Activated CD8-positive, alpha-beta memory T cell treated with anti-CD3 and anti-CD28 coated beads, Interleukin-2, amount 50 U/mL, for 48 hours (primary cell): ENCODE measurements at places on chromosomes 13 and 19.
A peak's percentile ranks its signal among the peaks of the same experiment; 100 is the strongest.

GRCh38 chr13:46281779-46282178 lies 70.1 kb downstream of the LRRC63 start:
- DNase-seq: no peak

DNA sequence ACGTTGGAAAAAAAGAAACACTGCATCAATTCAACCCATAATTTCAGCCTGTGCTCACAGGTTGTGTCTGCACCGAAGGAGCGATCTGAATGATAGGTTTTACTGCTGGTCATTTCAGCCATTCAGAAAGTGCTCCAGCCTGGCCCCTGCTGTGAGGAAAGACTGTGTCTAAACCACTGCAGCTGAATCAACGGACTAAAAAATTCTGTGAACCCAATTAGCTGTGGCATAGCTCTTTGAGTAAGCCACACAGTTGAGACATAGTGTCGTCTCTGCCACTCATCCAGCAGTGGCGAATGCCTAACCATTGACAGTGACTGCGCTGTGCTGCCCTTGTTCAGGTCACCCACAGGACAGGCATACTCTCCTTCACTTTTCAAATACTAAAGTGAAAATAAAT lies 179.8 kb downstream of the COG6 start:
- DNase-seq: no peak

DNA sequence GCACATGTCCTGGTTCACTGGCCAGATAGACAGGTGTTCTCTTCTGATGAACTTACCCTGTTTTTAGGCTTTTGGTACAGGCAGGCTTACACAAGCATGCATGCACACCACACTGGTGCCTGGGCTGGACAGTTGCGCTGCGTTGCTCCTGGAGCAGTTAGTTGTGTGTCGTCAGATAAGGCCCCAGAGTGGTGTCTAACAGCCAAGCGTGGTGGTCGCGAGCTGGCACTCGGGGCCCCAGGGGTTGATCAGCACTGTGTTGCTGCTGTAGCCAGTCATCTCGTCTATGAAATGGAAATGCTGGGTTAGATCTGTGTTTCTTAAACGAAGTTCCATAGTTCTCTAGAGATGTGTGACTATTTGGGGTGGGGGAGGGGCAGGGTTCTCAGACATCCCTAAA lies 24.6 kb upstream of the TEX29 start:
- DNase-seq: no peak

- no peak for DNase-seq
These were observed 1.4 kb upstream of the HSH2D start for GRCh38 chr19:16142032-16142580.

- peak; percentile 72 for DNase-seq
These were observed 1.9 kb downstream of the IFNL1 start for GRCh38 chr19:39297931-39298634.

GRCh38 chr13:111897846-111898215 lies 169.1 kb upstream of the SOX1 start:
- DNase-seq: peak; percentile 7

- DNase-seq: peak; percentile 84
These were observed 110.5 kb downstream of the KCNRG start for GRCh38 chr13:50125554-50126262.

- DNase-seq: no peak
These were observed 612.1 kb downstream of the TBC1D4 start for GRCh38 chr13:74869846-74870245.

DNA sequence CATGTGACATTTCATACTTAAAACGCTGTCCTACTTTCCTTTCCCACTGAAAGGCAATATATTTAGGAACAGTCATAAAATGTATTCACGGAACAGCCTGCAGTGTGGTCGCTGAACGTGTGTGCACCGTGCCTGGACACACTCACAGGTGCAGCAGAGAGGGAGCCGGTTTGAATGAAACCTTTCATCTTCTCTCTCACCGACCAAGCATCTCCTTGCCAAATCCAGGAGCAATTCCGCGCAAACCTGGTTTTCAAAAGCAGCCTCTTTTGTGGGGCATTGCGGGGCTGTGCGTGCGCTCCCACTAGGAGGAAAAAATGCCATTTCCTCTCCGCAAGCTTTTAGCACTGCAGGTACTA lies 1.0 kb downstream of the DCLK1 start:
- no peak for DNase-seq

- DNase-seq: no peak
These were observed 3.0 kb downstream of the OBI1 start for GRCh38 chr13:78655906-78656305.

DNA sequence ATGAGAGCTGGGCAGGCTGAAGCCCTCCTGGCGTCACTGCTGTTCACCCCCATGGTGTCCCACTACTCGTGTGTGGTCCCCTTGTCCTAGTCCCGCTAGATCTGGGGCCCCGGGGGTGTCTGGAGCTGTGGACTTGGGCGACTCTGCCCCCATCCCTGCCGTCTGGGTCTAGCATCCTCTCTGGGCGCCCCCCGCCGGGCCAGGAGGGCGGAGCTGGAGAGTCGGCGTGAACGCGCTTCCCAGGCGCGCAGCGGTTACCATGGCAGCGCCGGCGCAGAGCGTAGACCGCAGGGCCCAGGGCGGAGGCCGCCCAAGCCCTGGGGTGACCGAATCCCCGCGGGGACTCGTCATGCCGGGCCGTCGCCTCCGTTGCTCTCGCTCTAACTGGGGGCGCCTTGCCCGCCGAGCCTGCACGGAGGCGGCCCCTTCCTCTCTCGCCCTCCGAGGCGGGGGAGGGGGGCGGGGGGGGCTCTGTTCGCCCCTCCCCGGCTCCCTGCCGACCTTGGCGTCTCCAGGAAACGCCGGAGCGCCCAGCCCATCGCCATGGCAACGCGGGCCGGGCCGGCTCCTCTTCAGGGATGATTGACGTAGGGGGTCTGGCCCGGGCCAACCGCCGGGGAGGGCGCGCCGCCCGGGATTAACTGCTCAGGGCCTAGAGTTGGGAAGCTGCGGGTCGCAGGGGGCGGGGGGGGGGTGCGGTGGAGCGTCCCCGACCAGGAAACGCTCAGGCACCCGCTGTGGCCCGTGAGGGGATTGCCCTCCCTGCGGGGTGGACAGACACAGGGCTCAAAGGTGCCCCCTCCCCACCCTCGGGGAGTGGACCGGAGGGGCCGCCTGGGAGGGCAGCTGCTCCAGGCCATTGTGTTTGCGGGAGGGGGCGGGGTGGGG lies 8.9 kb downstream of the ISYNA1 start:
- DNase-seq: peak; percentile 91

- DNase-seq: peak; percentile 68
These were observed 1.1 kb downstream of the TPT1 start for GRCh38 chr13:45339867-45340266.

DNA sequence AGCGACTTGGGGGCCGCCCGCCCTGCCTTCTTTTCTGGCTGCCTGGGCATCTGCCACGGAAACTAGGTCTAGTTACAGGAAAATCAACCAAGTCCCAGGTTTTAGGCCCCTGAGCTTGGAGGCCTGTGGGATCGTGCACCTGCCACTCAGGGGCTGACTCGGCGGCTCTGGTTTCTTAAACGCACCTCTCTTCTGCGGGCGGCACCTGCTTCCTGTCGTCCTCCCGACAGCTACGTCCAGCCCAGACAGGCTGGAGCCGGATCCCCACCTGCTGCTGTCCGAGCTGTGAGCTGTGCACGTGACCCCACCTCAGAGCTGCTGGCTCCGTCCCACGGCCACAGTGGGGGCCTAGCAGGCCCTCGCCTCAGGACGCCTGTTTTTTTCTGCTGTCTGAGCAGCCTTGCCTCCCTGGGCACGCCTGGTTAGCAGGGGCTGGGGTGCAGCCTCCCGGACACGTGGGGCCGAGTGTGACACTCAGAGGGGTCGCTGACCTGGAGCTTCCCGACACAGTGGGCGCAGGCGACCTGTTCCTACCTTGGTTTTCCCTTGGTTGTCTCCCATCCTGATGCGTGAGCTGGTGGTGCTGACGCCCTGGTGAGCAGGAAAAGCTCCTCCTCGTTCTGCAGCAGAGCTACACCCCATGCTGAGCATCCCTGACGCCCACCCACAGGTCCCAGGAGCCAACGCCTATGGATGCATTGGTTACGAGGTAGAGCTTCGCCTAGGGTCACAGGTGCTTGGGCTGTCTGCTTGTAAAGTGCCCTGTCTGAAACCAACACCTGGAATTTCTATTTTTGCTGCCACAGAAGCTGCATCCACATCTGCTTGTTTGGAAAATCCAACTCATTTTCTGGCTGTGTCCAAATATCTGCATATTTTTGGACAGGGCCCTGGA lies 17.5 kb downstream of the TMEM255B start:
- DNase-seq: no peak

GRCh38 chr13:51820016-51820597 lies 16.1 kb upstream of the DHRS12 start:
- no peak for DNase-seq

DNA sequence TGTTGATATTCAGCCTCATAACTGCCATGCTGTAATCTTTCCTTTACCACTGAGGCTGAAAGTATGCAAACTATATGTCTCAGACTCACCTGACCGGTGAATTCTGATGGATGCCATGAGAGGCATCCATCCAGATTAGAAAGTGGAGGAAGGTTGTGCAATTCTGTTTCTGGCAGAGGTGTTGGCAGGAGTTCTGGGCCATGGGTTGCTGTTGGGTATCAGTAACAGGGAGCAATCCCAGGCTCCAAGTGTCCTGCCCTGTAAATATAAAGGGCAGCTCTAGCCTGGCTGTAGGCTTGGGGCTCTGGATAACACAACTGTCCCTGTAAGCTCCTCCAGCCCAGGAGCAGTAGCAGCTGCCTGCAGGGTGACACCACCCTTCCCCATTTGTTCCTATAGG lies 77.4 kb upstream of the ABCC4 start:
- no peak for DNase-seq

- no peak for DNase-seq
These were observed 1.0 kb upstream of the ETHE1 start for GRCh38 chr19:43527860-43528622.

- DNase-seq: no peak
These were observed 7.3 kb upstream of the MCF2L start for GRCh38 chr13:112961457-112962369.

DNA sequence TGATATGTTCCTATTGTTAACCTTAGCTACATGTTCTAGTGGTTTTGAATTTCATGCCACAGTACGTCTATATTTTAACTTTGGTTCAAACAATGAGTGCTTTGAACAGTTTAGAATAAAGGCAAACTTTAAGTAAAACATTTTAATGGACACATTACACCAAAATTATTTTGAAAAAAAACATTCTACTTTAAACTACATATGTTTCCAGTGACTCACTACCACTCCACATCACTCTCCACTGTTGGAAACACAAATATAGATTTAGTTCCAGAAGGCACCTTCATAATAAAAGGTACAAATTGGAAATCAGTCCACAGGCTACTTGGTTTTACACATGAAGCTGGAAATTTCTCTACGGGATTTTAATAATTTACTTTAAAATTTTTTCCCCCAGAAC lies 373.5 kb downstream of the MYO16 start:
- no peak for DNase-seq

GRCh38 chr19:46616631-46617322 lies 8.1 kb downstream of the PTGIR start:
- DNase-seq: peak; percentile 79

GRCh38 chr13:50387051-50387581 lies 371.9 kb downstream of the KCNRG start:
- DNase-seq: no peak

DNA sequence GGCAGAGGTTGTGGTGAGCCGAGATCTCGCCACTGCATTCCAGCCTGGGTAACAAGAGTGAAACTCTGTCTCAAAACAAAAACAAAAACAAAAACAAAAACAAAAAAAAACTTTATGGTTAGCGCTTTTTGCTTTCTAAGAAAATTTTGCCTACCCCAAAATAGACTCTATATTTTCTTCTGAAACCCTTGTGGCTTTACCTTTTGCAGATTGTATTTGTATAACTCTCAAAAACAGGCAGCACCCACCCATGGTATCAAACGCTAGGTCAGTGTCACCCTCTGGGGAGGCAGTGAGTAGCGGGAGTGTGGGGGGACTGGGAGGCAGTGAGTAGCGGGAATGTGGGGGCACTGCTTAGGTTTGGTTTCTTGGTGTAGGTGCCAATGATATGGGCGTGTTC lies 7.5 kb upstream of the SLC39A3 start:
- DNase-seq: no peak

GRCh38 chr13:34546344-34547250 lies 395.5 kb upstream of the NBEA start:
- no peak for DNase-seq

- no peak for DNase-seq
These were observed 16.0 kb upstream of the QTRT1 start for GRCh38 chr19:10685210-10685609.

GRCh38 chr19:58428617-58429016 lies 11.3 kb downstream of the ZNF132 start:
- DNase-seq: no peak

GRCh38 chr19:14772467-14772866 lies 5.9 kb downstream of the ADGRE2 start:
- no peak for DNase-seq

DNA sequence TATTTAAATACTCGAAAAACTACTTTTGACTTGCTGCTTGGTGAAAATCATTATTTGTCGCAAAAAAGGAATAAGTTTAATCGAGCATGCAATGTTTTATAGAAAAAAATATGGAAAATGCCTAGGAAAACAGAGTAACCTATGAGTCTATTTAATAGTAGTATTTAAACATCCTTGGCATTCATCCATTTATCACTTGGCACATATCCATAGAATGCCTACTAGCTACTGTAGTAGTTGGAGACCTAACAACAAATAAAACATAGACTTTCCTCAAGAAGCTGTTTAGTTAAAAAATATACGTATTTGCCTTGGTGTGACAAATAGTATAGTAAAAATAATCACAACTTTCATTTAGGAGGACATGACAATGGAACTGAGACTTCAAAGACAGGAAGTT lies 302.1 kb downstream of the DIAPH3 start:
- DNase-seq: no peak

DNA sequence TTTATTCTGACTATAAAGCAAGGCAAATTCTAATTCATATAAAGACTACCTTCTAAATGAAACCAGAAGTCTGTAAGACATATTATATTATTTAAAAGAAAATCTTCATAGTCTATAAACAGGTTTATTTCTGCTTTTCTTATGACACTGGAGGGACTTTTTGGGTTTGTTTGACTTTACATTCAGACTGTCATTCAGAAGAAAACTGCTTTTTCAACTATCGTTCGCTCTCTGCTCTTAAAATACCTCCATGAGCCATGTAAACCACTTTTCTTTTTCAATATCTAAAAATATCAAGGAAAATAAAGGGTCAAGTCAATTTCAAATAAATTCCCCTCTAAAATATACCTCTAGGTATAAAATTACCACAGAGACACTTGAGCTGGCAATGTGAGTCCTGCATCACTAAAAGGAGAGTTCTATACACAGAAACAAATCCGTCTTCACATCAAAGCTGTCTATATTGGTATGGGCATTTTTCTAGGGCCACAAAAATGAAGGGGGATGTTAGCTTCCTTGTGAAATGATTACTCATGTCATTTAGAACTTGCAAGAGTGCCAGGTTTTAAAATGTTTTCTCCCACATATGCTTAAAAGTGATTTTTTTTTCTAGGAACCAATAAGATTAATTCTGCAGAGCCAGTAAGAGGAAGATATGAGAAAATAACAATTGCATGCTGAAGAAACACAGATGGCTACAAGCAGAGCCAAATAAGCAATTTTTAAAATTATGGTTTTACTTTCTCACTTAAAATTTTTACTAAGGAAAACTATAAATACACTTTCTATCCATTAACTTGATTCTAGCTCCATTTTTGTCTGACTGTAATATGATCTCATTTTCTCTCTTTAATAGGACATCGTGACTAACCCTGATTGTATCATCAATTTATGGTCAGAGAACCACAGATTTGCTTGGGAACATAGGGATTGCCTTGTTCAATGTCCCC lies 181.8 kb downstream of the TBC1D4 start:
- no peak for DNase-seq
